ENCODE measurements at places on chromosomes 3 and 15.

DNA sequence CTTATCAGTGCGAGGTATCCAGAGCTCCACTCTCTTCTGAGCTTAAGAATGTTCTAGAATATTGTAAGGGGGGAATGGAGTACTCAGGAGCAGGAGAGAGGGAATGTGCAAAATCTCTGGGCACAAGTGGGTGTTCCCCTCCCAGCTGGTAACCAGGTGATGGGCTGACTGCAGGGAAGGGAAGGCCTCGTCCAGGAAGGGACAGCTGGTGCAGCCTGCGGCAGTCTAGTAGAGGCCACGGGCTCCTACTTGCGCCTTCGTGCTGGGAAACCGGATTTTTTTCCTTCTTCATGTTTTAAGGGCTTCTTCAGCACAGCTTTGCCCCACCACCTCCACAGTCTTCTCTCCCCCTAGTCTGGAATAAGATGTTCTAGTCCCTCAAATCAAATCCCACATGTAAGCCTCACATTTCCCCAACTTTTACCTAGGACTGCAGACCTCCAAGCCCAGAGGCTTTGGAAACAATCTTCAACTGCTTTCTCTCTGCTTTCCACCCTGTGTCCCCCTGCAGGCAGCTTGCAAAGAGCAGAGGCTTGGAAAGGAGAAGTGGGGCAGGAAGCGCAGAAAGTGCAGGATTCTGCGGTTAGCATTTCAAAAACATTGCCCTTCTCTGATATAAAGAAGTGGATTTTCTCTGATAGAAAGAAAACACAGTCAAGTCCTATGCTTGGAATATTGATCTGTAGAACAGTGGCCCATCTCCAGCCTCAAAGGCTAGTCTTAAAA is 11.9 kb upstream of the CGNL1 start:
- no peak for DNase-seq

DNA sequence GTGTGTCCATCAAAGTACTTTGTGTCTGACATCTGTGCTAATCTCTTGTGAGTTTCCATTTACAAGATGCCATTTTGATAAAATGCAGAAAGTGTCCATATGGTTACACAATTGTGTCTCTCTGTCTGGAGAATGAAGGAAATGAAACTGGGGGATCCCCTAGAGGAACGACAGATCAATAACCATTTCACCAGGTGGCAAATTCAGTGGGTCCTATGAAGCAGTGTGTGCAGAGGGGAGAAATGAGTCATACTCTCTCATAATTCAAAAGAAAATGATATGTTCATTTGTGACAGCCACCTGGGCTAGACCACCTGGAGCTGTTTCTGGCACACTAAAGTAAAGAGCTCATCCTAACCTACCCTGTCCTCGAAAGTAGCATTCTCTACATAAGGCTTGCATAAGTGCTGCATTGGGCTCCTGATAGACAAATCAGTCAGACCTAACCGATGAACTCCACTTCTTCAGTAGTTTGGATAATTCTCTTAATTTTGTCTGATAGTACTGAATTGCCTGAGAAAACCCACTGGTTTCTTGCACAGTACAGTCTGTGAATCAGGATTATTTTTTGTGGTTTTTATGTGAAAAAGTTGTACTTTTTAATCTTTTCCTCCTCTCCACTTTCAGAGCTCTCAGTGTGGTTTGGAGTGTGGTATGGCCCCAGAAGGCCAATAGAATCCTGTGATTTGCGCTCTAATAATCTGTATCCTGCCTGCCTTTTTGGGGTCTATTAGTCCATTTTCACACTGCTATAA is 10.3 kb upstream of the CD47 start:
- DNase-seq, result no peak

- DNase-seq, result no peak
Observed at GRCh38 chr15:92520914-92521623, 127.4 kb downstream of the ST8SIA2 start.

DNA sequence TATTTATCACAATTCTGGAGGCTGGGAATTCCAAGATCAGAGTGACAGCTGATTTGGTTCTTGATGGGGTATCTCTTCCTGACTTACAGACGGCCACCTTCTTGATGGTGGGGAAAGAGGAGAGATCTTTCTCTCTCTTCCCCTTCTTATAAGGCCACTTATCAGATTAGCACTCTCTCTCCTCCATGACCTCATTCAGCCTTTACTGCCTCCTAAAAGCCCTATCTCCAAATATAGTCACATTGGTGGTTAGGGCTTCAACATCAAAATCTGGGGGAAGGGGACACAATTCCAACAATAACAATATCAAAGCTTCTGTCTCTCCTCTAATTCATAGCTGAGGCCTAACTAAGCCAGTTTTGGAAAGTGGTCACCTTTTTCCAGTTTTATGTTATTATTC is 91.7 kb upstream of the MBNL1 start:
- no peak for DNase-seq

GRCh38 chr3:129521611-129522010 is 6.8 kb upstream of the RHO start:
- DNase-seq, result no peak

DNA sequence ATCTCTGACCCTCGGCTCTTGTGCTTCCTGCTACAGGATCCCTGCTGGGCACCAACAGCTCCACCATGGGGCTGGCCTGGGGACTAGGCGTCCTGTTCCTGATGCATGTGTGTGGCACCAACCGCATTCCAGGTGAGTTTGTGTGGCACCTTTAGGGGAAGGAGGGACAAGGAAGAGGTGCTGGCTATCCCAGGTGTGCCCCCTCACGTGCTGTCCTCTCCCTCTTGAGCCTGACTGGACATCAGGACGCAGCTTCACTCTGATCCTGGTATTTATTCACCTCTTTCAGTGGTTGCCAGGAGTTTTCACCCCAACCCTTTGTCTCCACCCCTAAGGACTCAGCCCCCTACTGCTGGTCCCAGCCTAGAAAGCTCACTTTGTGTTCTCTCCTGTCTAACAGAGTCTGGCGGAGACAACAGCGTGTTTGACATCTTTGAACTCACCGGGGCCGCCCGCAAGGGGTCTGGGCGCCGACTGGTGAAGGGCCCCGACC is 960 bp downstream of the THBS1 start:
- DNase-seq, result peak; percentile 69

GRCh38 chr3:125150525-125151441 is 61.8 kb downstream of the SLC12A8 start:
- DNase-seq, result no peak

DNA sequence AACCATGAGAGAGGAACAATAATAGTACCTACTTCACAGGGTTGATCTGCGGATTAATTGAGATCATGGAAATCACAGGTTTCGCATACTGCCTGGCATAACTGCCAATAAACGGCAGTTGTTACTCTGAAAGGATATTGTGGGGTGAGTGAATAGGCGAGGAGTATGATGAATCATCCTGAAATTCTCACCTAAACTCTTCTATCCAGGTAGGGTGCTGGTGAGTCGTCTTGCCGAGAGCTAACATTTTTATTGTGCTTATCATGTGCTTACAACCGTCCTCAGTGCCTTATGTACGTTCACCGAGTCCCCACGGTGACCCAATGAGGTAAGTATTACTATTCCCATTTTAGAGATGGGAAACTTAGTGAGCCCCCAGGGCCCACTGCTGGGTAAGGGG is 52.4 kb upstream of the SRGAP3 start:
- DNase-seq, result no peak

DNA sequence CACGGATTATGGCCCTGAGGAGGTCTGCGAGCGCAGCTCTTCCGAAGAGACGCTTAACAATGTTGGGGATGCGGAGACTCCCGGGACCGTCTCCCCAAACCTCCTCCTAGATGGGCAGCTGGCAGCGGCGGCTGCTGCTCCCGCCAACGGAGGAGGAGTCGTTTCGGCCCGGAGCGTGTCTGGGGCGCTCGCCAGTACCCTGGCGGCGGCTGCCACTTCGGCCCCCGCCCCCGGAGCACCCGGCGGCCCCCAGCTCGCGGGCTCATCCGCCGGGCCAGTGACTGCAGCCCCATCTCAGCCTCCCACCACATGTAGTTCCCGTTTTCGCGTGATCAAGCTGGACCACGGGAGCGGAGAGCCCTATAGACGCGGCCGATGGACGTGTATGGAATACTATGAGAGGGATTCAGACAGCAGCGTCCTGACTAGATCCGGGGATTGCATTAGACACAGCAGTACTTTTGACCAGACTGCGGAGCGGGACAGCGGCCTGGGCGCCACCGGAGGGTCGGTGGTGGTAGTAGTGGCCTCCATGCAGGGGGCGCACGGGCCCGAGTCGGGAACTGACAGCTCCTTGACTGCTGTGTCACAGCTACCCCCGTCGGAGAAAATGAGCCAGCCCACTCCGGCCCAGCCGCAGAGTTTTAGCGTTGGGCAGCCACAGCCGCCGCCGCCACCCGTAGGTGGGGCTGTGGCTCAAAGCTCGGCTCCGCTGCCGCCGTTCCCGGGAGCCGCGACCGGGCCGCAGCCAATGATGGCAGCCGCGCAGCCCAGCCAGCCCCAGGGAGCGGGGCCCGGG is 1.6 kb downstream of the TSC22D2 start:
- DNase-seq, result peak; percentile 78

DNA sequence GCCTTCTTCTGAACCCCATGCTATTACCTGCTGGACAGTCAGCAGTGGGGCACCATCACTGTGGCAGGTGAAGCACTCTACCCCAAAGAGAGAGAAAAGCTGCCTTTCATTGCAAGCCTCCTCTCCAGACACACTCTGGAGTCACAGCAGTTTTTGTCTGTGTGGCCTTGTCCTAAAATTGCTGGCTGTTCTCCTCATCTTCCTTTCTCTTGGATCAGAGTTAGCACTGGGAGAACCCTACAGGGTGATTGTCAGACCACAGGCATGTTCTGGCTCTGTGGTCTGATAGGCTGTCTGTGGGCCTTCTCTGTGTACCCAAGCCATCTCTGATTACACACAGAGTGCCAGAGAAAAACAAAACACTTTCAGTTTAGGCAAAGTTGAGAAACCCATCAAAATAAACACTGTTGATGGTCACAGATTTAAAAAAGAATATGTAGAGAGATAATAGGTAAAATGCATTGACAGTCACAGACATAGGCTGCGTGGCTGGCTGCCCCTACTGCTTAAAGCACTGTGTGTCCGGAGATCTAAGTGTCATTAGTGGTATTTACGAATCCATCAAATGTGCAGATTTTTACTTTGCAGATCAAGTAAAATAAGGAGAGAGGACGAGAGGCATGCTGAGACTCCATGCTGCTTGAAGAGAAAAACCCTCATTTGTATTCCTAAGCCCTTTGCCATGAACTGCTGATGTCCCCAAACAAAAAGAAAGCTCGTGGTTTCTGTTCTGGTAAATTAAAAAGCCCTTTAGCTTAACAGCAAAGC is 689.9 kb downstream of the TUSC7 start:
- DNase-seq, result peak; percentile 85

DNA sequence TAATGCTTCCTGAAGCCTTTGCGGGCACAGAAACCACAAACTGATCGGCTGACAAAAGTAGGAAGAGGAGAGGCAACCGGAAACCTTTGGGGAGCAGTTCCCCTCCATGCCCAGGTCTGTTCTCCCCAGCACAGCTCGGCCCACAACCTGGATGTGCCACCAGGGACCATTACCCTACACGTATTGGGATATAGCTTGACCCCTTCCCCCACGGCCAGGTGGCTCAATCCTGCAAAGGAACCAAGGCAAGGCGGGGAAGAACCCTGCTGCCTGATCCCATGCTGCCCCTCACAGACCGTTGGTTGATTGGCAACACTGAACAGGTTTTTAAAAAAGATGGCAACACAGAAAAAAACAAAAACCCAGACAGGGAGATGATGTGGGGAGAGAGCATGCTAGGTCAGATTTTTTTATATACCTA is 19.7 kb upstream of the TCAIM start:
- DNase-seq, result no peak

- no peak for DNase-seq
Observed at GRCh38 chr15:39456582-39457330, 124.1 kb upstream of the THBS1 start.

DNA sequence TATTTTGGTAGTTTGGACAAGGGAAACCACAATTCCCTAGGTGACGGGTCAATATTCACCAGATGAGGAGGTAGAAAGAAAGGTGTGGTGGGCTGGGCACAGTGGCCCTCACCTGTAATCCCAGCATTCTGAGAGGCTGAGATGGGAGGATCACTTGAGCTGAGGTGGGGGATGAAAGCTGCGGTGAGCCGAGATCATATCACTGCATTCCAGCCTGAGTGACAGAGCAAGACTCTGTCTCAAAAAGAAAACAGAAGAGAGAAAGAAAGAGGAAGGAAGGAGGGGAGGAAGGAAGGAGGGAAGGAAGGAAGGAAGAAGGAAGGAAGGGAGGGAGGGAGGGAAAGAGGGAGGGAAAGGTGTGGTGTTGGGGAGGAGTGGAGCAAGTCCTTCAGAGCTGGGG is 56.1 kb upstream of the RNF7 start:
- DNase-seq, result no peak

GRCh38 chr3:184067573-184068055 is 14.8 kb downstream of the HTR3C start:
- DNase-seq, result no peak

DNA sequence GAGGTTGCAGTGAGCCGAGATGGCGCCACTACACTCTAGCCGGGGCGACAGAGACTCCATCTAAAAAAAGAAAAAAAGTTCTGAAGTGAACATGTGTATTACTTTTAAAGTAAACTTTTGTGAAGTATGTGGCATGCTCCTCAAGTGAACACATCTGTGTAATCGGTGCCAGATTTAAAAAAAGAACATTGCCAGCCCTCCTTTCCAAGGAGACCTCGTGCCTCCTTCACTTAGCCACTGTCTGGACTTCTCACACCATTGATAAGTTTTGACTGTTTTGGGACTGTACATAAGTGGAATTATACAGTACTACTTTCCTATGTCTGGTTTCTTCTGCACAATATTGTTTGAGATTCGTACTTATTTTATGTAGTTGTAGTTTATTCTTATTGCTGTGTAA is 140.4 kb downstream of the UBE2E2 start:
- DNase-seq, result no peak

- DNase-seq, result no peak
Observed at GRCh38 chr15:100714034-100714748, 111.8 kb downstream of the ASB7 start.

- peak; percentile 18 for DNase-seq
Observed at GRCh38 chr3:5021116-5022092, 42.2 kb downstream of the BHLHE40 start.

- DNase-seq, result no peak
Observed at GRCh38 chr3:138360869-138361525, 12.6 kb downstream of the MRAS start.

GRCh38 chr3:190038050-190038933 is 82.4 kb downstream of the P3H2 start:
- peak; percentile 61 for DNase-seq

DNA sequence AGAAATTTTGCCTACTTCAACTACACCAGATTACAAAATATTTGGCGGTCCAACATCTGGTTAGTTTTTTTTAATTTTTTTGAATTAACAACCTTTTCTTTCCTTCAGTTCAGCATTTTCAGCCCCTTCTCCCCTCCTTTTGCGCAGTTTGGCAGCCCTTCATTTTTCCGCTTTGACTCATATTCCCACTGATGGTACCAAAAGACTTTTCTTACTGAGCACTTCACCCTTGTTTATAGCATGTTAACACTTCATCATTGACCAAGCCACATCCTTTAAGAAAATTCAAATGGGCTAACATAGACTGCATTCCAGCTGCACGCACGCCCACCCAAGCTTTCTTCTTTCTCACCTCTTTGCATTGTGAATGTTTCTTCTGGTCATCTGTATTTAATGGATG is 49.7 kb downstream of the SEMA6D start:
- DNase-seq, result no peak

All from adipocyte (in vitro differentiated cells).